ENCODE measurements at places on chromosomes 12 and 14. TPM values are rescaled to one million over a fixed set of nuclear protein-coding genes. Genes with fewer than 3 reads are reported as not detected.

The CCDC175 gene
- total RNA-seq, result 1.3 TPM

The APOF gene
- not detected for total RNA-seq

The DPF3 gene
- total RNA-seq, result 6.8 TPM

The CEBPE gene
- 0.68 TPM for total RNA-seq

The KCNK13 gene
- total RNA-seq, result not detected

The RDH5 gene
- 70.9 TPM for total RNA-seq

The CAMKK2 gene
- 29.6 TPM for total RNA-seq

The KRT72 gene
- total RNA-seq, result not detected

The PUS7L gene
- 10.6 TPM for total RNA-seq

The PDZRN4 gene
- total RNA-seq, result 11.7 TPM

The SMCO2 gene
- not detected for total RNA-seq

The SLC6A15 gene
- total RNA-seq, result 8.3 TPM

The NRIP2 gene
- total RNA-seq, result 0.16 TPM

The ADAM21 gene
- total RNA-seq, result not detected

The KRT73 gene
- total RNA-seq, result not detected

The SOCS2 gene
- 60.0 TPM for total RNA-seq

The FGF6 gene
- total RNA-seq, result not detected

The CIROP gene
- total RNA-seq, result not detected

The CD163 gene
- total RNA-seq, result 469 TPM

The CLMN gene
- total RNA-seq, result 20.7 TPM

The ZNF891 gene
- total RNA-seq, result 3.4 TPM

The SLC22A17 gene
- 5.1 TPM for total RNA-seq

The COCH gene
- 5.4 TPM for total RNA-seq

The SERPINA4 gene
- total RNA-seq, result not detected

The ZBTB39 gene
- total RNA-seq, result 4.6 TPM

The IKZF4 gene
- 5.1 TPM for total RNA-seq

The C12orf54 gene
- not detected for total RNA-seq

The CLEC2A gene
- not detected for total RNA-seq

The TMTC1 gene
- total RNA-seq, result 45.4 TPM

The EXOC3L4 gene
- total RNA-seq, result not detected

The KRT8 gene
- 5.5 TPM for total RNA-seq

The CCDC60 gene
- not detected for total RNA-seq

The NID2 gene
- 75.5 TPM for total RNA-seq

The TPPP2 gene
- not detected for total RNA-seq

The TMEM106C gene
- 40.6 TPM for total RNA-seq

The IL22 gene
- not detected for total RNA-seq

The FOXG1 gene
- not detected for total RNA-seq

The FAM186B gene
- total RNA-seq, result 0.66 TPM

The NPFF gene
- total RNA-seq, result not detected

The PLXNC1 gene
- 7.5 TPM for total RNA-seq

The OR4K13 gene
- not detected for total RNA-seq

The TPH2 gene
- not detected for total RNA-seq

The TMEM119 gene
- total RNA-seq, result 9.9 TPM

The DIO3 gene
- total RNA-seq, result 6.2 TPM

The IFNG-AS1 gene
- not detected for total RNA-seq

The AMN1 gene
- total RNA-seq, result 6.6 TPM

The ADCY4 gene
- 35.0 TPM for total RNA-seq

The KRT3 gene
- not detected for total RNA-seq

The CIT gene
- 1.3 TPM for total RNA-seq

The GPX2 gene
- total RNA-seq, result not detected

The TAS2R7 gene
- total RNA-seq, result not detected

The KRT6A gene
- total RNA-seq, result not detected

The DGLUCY gene
- total RNA-seq, result 37.9 TPM

The KRT77 gene
- 1.5 TPM for total RNA-seq
